ENCODE measurements at places on chromosomes 11 and 22.

- DNase-seq = peak; percentile 68
Measured at GRCh38 chr11:26947904-26948639, 45.8 kb upstream of the FIBIN start.

DNA sequence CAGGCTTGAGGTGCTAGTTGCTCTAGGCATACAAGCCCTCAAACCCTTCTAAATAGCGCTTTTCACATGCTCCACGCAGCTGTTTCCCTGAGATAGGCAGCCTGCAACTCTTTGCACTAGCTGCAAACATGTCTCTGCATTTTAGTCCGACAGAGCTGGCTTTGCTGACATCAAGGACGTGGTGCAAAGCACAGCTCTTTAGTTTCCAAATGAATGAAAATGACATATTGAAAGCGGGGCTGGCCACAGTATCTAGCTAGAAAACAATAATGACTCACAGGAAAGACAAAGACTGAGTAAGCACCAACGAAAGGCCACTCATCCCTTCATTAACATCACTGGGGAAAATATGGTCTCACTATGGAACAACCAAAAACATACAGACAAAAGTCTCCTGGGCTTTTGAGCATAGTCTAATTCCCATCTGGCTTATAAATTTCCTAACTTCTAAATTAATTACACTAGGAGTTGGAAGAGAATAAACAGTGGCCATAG lies 15.3 kb upstream of the ZC3H12C start:
- DNase-seq = peak; percentile 86

DNA sequence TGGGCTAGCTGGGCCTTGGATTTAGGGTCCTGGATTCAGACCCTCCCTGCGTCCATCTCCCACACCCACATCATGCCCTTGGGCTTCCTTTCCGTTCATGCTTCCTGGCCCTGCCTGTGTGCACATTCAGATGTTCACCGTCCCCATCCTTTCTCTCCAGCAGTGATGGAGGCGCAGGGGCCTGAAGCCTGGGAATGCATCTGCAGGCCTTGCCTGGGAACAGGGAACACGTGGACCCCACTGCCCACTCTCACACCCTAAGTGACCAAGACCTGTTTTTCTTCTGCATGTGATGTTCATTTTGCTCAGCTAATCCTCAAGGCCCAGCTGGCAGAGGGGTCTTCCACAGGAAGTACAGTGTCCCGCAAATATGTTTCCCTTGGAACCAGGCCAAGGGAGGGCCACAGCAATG lies 91.6 kb upstream of the PARVA start:
- no peak for DNase-seq

DNA sequence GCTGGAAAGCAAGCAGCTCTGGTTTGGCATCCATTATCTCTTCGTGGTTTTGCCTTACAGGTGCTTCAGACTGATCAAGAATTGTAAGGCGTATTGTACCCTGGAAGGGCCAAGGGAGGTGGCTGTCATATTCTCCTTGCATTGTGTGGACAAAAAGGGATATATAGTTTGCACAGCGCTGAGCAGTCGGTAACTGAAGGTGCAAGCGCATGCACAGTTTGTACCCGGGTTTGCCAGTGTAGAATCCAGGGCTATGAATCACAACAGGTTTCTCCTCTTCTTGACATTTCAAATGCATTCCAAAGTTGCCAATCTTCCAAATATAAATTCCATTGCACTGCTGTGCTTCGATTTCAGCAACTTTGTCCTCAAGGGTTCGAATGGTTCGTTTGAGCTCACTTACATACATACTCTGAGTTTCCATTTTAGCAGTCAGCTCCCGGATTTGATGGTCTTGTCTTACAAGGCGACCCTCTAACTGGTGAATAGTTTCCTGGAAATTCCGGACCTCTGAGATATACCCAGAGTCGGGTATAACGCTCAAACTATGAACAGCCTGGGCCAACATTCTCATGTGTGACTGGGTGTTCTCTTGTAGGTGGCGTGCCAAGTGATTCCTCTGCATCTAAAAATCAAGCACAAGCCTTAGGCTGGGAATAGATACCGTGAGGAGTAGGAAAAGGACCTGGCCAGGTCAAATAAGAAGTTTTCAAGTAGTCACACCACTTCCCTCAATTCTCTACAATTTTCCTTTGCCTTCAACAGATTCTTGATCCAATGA lies 19.9 kb downstream of the TRAF6 start:
- DNase-seq = no peak

DNA sequence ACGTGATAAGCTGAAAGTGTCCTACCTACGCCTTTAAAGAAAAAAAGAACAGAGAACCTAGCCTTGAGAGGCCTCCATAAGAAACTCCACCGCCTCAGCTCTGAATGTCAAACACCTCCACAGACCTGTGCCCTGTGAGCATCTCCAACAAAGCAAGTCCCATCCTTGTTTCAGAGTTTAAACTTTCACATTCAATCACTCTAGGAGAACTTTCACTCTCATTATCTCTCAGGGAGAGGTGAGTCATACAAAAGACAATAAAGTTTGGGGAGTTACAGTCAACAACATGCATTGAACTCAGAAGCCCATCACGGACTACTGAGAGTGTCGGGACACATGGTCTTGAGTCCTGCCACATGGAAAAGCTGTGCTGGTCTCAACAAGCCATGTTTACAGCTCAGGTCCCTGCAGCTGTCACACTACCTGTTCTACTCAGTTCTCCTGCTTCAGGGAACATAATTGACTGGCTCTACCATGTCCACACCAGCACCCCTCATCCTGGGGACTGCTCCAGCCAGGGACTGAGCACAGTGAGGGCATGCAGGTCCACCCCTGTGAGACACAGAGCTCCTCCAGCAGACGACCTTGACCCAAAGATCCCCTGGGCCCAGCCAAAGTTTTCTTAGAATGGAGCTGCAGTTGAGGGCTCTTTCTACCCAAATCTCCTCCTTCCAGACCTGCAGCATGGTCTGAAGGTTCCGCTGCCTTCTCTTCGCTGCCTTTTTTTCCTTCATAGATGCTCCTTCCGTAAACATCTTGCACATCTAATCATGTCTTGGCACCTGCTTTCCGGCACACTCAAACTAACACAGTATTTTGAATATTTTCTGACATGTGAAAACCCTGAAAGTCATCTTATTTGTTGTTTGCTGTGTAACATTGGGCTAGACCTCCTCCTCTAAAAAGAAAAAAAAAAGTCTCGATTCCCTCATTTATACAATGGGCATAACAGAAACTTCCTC lies 114.9 kb downstream of the ETS1 start:
- DNase-seq = peak; percentile 66

DNA sequence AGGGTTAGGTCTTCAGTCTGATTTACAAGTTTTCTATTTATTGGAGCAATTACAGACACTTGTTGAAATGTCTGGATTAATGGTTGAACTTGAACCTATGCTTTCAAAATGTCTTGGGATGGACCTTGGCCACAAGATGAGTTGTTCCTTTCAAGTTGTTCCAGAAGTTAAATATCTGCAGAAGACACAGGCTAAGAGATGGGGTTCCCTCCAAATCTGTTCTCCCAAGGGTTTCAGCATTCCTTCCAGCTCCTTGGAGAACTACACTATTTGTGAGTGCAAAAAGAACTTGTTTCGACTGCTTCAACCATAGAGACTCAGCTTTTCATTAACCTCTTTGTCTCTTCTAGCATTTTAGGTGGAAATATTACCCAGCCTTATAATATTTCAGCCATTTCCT lies 189.0 kb upstream of the BLID start:
- no peak for DNase-seq

- DNase-seq = no peak
Measured at GRCh38 chr11:117795638-117796455, 1.2 kb downstream of the DSCAML1 start.

- DNase-seq = peak; percentile 11
Measured at GRCh38 chr11:10751581-10751940, 515 bp downstream of the CTR9 start.

- DNase-seq = no peak
Measured at GRCh38 chr11:10655227-10655626, 38.3 kb downstream of the IRAG1 start.

Measured in foreskin fibroblast (primary cell).